Stimulated activated CD4-positive, alpha-beta T cell treated with anti-CD3 and anti-CD28 coated beads, TNF-alpha, amount 100 ng/mL, for 24 hours (primary cell): ENCODE measurements at places on chromosomes 12 and 14.

GRCh38 chr14:57889245-57889644 is 23.4 kb upstream of the SLC35F4 start:
- DNase-seq = no peak

DNA sequence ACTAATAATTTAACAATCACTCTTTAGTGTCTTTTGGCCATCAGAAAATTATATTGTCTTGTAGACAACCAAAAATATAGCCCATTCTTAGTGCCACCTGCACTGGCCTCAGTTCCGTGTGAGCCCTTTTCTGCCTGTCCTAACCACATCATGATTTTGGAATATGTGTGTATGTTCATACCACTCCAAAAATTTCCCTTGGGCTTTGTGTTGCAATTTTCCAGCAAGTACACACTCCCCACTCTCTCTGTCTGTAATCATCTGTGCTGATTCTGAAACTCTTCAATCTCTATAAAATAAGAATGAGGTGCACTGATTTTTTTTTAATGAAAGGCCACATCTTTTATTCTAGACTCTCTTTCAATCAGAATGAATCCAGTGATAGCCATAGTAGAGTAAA is 196.0 kb downstream of the PIK3C2G start:
- no peak for DNase-seq

DNA sequence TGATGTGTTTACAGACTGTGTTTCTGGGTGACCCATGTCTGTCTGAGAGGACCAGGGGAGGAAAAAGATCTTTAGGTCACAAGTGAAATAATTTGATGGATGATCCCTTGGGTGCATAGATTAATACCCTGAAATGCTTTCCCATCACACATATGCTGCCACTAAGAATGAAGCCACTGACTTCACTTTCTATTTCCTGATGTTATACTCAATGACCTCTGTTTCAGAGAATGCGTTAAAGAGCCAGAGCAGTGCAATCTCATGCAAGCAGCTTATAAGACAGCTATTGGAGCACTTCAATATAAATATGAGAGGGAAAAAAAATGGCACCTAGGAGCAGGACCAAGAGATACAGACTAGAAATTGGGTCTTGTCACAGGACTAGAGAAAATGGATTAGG is 133.7 kb downstream of the KLHL28 start:
- DNase-seq = no peak

GRCh38 chr14:69325086-69325485 is 65.1 kb downstream of the GALNT16 start:
- no peak for DNase-seq

GRCh38 chr14:62126879-62127478 is 364.8 kb downstream of the SNAPC1 start:
- DNase-seq = no peak

- DNase-seq = no peak
Measured at GRCh38 chr14:34063470-34064164, 112.7 kb upstream of the EGLN3 start.
